ENCODE measurements at places on chromosomes 3 and 15. TPM values are rescaled to one million over a fixed set of nuclear protein-coding genes. Genes with fewer than 3 reads are reported as not detected.
A peak's percentile ranks its signal among the peaks of the same experiment; 100 is the strongest.

DNA sequence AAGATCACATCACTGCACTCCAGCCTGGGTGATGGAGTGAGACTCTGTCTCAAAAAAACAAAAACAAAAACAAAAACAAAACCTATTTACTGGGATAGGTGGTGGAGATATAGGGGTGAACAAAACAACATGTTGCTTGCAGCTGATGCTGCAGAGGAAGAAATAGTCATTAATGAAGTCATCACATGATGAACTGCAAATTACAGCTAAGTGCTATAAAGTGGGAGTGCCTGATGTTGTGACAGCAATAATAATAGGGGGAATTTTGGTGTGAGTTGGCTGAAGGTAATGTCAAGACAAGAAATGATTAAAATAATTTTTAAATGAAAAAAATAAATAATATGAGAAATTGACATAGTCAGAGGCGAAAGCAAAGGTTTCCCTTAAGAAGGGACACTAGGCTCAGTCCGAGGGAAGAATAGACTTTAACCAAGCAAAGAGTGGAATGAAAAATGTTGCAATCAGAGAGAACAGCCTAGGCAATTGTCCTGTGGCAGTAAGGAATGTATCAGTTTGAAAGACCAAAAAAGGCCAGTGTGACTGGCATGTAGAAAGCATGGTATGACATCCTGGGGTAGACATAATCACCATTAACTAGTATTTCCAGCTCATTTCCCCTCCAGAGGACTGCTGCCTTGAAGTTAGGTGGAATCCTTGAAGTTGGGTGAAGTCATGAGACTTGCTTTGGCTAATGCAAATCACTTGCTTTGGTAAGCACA is 14.7 kb upstream of the PIK3CB start:
- DNase-seq = no peak

DNA sequence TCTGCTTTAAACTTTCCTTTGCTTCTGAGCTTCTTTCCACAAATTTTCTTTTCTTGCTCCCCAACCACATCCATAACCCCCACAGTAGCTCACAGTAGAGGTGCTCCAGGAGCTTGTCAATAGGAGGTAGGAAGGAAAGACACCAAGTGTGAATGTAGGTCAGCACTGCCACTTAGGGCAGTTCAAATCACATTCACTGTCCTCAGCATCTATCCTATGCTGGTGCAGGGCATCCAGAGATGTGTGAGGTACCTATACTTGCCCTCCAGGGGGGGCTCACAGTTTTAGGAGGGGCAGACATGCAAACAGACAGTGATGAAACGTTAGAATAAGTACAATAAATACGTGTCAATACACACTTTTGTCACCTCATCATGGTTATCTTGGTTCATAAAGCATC is 1.5 kb upstream of the SPSB4 start:
- peak; percentile 29 for DNase-seq

- peak; percentile 70 for DNase-seq
Observed at GRCh38 chr3:159191447-159191846, 389.6 kb downstream of the MFSD1 start.

DNA sequence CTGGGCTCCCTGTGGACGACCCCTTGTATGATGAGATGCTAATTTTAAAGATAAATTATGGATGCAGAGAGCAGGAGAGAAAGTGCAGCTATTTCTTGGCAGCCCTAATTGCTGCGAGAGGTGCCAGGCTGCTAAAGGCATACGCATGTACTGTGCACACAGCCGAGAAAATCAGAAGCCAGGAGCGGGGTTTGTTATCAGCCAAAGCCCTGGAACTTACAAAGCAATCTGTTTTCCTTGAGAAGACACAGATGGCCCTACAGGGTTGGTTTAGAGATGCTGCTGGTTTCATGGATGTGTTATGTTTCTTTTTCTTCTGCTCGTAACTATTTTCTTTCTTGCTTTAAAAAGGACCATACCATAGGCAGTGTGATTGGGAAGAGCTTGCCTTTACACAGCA is 11.7 kb upstream of the CCK start:
- no peak for DNase-seq

- DNase-seq = peak; percentile 3
Observed at GRCh38 chr3:174408310-174408709, 450.8 kb upstream of the NAALADL2 start.

DNA sequence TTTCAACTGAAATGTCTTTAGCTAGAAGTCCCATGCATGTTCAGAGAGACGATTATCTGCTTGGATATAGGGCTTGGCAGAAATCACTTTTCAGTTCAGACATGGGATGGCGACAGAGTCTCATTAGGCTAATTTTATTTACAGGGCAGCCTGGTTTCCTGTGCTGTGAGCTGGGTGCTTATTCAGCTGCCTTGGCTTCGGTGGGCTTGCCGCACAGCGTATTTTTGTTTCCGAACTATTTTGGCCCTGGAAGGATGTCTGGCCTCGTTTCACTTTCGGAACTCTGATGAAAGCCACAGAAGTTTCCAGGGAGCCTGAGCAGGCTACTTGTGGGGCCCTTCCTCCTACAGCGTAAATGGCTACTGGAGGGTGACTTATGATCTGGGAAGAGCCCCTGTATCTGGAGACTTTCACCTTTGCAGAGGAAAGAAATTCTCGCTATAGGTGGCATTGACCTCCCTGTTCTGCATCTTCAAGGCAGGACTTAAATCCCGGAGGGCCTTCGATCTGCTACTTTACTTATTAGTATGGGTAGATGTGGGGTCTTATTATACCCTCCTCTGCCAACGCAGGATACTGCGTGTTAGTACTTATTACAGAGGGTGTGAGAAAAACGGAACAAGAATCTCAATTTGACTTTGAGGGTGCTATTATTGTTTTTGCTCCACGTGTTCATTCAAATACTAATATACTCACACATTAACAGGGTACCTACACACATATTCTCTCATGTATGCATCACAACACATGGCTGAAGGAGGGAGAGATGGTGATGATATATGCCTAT is 364.0 kb upstream of the RBMS3 start:
- peak; percentile 87 for DNase-seq

GRCh38 chr15:41783296-41783695 is 9.0 kb downstream of the MAPKBP1 start:
- no peak for DNase-seq

DNA sequence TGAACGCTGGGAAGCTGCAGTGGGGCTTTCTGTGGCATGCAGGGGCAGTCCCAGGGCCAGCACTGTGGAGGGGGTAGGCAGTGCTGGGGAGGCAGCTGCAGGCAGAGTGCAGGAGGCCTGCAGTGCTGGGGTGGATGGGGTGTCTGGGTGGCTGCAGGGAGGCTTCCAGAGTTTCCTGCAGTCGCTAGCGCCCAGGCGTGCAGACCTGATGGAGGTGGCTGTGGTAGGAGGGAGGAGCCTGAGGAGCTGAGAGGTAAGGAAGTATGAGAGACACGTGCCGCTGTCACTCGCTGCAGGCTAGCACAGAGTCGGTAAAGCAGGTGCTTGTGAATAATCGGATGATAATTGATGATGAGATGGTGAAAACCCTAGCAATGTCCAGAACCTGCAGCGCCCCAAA is 16.3 kb downstream of the SYNM start:
- no peak for DNase-seq

DNA sequence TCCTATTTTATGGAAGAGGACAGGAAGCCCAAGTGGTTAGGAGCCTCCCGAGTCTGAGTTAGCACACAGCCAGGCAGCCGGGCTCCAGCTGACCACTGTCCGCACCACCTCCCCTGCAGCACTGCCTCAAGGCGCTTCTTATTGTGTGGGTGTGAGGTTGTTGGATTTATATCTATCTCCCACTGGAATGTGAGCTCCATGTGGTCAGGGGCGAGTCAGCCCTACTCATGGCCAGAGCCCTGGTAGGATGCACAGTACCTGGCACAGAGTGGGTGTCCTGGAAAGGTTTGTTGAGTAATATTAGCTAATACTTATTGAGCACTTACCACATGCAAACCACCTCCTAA is 9.7 kb upstream of the FBLN2 start:
- DNase-seq = peak; percentile 57

GRCh38 chr3:164658125-164658524 is 420.2 kb downstream of the SI start:
- no peak for DNase-seq

- DNase-seq = no peak
Observed at GRCh38 chr15:73600413-73601335, 32.5 kb downstream of the NPTN start.

GRCh38 chr3:31235062-31235700 is 297.5 kb upstream of the STT3B start:
- peak; percentile 96 for DNase-seq

- DNase-seq = no peak
Observed at GRCh38 chr3:25751048-25751447, 32.2 kb downstream of the NGLY1 start.

Gene PLA1A
- total RNA-seq = 0.13 TPM

Gene UBE3A
- total RNA-seq = 72.5 TPM

Gene C3orf49
- total RNA-seq = not detected

Gene INAFM2
- total RNA-seq = 16.4 TPM

Gene SNX4
- total RNA-seq = 58.5 TPM

Gene CLRN1
- total RNA-seq = not detected

Measured in LHCN-M2 (cell line).